ENCODE measurements at places on chromosomes 2 and 18. TPM values are rescaled to one million over a fixed set of nuclear protein-coding genes. Genes with fewer than 3 reads are reported as not detected.

The BBS5 gene
- 13.5 TPM for total RNA-seq

The CRYGC gene
- total RNA-seq = not detected

The CD226 gene
- 5.0 TPM for total RNA-seq

The LYG1 gene
- 21.0 TPM for total RNA-seq

The RBKS gene
- total RNA-seq = 10.3 TPM

The FSHR gene
- total RNA-seq = 0.54 TPM

The NEDD4L gene
- 90.8 TPM for total RNA-seq

The ECEL1 gene
- total RNA-seq = 6.7 TPM

GRCh38 chr2:130336877-130337734 lies 5.6 kb upstream of the IMP4 start:
- peaks cover 6% of the 10 kb centered on the region for H3K36me3 ChIP-seq
- H3K27me3 ChIP-seq = no peaks in the 10 kb centered on the region
- H3K4me1 ChIP-seq = peaks cover 4% of the 10 kb centered on the region
- H3K4me3 ChIP-seq = peak overlapping the region; percentile 35
- H3K27ac ChIP-seq = no peak overlapping the region

DNA sequence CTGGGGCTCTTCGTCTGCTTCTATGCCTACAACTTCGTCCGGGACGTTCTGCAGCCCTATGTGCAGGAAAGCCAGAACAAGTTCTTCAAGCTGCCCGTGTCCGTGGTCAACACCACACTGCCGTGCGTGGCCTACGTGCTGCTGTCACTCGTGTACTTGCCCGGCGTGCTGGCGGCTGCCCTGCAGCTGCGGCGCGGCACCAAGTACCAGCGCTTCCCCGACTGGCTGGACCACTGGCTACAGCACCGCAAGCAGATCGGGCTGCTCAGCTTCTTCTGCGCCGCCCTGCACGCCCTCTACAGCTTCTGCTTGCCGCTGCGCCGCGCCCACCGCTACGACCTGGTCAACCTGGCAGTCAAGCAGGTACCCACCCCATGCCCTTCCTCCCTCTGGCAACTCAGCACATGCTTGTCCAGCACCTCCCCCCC lies 24.2 kb downstream of the STEAP3 start:
- no peaks in the 10 kb centered on the region for H3K4me1 ChIP-seq
- no peak overlapping the region for H3K27ac ChIP-seq
- peak; percentile 63 for DNase-seq
- no peaks in the 10 kb centered on the region for H3K36me3 ChIP-seq
- no peak overlapping the region for H3K4me3 ChIP-seq

DNA sequence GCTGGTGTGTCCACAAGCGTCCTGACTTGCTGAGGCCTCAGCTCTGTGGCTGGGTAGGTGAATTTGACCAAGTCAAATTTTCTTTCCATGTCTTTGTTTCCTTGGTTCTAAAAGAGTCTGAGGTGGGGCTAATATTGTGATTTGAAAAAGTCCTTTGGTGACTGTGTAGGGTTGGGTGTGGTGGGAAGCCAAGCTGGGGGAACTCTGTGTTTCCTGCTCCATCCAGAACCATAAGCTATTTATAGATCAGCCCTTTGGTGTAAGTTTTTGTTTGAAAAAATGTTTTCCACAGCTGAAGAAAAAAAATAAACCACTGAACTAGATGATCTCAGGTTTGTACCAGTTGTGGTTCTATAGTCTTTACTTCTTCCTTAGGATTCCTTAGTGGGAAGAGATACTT lies 462.7 kb downstream of the TGIF1 start:
- no peak overlapping the region for H3K27ac ChIP-seq
- DNase-seq = no peak
- H3K4me3 ChIP-seq = no peak overlapping the region

DNA sequence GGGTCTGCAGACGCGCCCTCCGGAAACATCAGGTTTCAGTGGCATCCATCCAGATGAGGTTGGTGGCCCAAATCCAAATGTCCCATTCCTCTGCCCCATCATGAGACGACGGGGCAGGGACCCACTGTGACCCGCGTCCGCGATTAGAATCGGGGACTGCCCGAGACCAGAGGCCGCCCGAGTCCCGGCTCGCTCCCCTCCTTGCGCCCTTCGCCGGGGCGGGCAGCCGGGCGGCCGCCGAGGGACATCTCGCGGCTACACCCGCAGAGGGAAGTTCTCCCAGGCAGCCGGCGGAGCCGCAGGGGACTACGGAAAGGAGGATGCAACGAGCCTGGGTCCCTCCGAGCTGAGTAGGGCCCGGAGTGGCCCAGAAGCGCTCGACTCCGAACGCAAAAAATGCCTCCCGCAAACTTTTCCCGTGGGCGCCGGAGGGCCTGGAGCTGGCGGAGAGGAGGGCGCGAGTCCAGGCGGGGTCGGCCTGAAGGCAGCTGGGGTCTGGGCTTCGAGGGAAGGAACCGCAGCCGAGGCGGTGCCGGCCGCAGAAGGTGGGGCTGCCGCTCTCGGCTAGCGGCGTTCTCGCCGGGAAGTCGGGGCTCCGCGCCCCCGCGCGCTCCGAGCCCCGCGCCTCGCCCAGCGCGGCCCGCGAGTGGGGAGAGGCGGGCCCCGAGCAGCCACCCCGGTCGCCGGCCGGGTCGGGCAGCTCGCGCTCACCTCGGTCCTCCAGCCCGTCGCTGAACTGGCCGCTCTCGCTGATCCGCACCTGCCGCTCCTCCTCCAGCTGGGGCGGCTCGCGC lies 580 bp downstream of the TMEM163 start:
- no peak overlapping the region for H3K27ac ChIP-seq
- no peaks in the 10 kb centered on the region for H3K36me3 ChIP-seq
- DNase-seq = peak; percentile 50
- peaks cover 35% of the 10 kb centered on the region for H3K27me3 ChIP-seq
- H3K4me3 ChIP-seq = peak overlapping the region; percentile 8

DNA sequence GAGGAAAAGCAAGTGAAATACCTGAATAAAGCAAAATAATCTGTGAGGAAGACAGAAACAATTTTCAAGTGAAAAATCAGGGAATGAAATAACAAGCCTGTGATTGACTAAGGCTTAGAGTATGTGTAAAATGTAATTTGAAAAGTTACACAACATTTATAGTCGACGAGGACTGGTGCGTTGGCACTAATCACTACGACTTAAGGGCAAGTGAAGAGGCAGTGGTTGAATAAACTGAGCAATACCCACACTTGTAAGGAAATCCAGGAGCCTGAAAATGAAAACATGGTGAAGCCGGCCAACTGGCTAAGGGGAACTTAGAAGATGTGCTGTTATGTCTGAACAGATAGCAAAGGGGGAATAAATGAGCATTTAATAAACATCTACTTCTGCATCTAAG lies 13.4 kb downstream of the DOK1 start:
- no peaks in the 10 kb centered on the region for H3K27me3 ChIP-seq
- no peaks in the 10 kb centered on the region for H3K36me3 ChIP-seq
- DNase-seq = no peak
- no peak overlapping the region for H3K4me3 ChIP-seq
- H3K4me1 ChIP-seq = no peaks in the 10 kb centered on the region
- H3K27ac ChIP-seq = no peak overlapping the region

GRCh38 chr18:63062246-63062645 lies 257.3 kb downstream of the BCL2 start:
- H3K36me3 ChIP-seq = no peaks in the 10 kb centered on the region
- no peak overlapping the region for H3K4me3 ChIP-seq
- H3K27me3 ChIP-seq = no peaks in the 10 kb centered on the region
- DNase-seq = no peak

DNA sequence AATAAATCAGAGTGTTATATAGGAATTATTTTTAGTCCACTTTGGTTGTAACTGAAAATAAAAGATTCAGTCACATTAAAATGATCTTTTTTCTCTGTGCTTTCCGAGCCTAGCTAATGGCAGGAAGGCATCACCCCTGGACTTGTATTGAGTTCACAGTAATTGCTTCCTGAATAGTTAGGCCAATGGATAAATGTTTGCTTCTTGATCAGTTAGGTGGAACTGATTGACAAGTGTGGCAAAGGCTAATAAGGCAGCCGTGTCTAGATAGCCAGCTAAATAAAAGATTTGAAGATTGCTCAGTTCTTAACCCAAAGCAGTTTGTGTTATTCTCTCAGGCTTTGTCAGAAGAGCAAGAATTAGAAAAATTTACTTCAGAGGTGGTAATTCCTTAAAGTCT lies 20.8 kb downstream of the FAM171B start:
- no peaks in the 10 kb centered on the region for H3K4me1 ChIP-seq
- no peaks in the 10 kb centered on the region for H3K36me3 ChIP-seq
- H3K27me3 ChIP-seq = no peaks in the 10 kb centered on the region
- no peak overlapping the region for H3K4me3 ChIP-seq
- peak; percentile 48 for DNase-seq

DNA sequence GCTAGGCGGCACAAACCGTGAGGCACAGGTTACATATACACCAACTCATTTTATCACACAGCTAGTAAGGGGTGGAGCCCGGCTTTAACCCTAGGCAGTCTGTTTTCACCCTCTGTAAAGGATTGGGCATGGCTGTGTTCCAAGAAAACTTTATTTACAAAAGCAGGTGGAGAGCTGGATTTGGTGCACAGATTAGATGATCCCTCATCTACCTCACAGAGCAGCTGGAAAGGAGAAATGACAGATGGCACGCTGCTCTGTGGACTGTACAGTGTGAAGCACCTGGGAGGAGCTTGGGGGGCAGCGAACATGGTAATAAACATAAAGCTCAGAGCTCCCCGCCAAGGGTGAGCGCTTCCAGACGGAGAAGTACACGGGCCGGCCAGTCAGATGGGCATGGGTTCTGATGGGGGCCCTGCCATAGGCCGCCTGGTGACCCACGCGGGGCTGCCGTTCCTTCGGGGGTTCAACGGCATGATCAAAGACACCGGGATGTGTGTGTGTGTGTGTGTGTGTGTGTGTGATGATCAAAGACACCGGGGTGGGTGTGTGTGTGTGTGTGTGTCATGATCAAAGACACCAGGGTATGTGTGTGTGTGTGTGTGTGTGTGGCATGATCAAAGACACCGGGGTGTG lies 862 bp upstream of the TMEM177 start:
- peak; percentile 48 for DNase-seq
- no peaks in the 10 kb centered on the region for H3K27me3 ChIP-seq
- H3K36me3 ChIP-seq = peaks cover 7% of the 10 kb centered on the region
- H3K4me3 ChIP-seq = peak overlapping the region; percentile 60
- H3K4me1 ChIP-seq = peaks cover 8% of the 10 kb centered on the region

DNA sequence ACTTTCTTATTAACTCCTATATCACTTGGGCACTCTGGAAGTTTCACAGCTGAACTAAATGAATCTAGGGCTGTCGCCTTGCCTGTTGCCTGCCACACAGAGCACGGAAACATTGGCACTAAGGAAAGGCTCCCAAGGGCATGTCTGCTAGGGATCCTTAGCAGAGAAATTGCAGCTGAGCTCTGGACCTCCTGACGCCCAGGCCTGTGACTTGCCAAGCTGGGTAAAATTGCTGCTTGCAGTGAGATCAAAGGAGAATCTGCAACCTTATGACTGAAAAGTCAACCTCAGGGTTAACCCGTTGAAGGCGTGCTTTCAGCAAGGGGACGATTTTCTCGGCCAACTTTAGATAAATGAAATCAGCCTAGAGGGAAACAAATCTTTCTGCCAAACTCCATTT lies 189.8 kb downstream of the NCK2 start:
- no peak overlapping the region for H3K4me3 ChIP-seq
- DNase-seq = no peak
- H3K27ac ChIP-seq = no peak overlapping the region
- no peaks in the 10 kb centered on the region for H3K27me3 ChIP-seq
- no peaks in the 10 kb centered on the region for H3K4me1 ChIP-seq

GRCh38 chr2:58030771-58031170 lies 15.8 kb upstream of the VRK2 start:
- no peak overlapping the region for H3K27ac ChIP-seq
- no peak overlapping the region for H3K4me3 ChIP-seq
- DNase-seq = no peak
- H3K36me3 ChIP-seq = no peaks in the 10 kb centered on the region
- no peaks in the 10 kb centered on the region for H3K4me1 ChIP-seq

DNA sequence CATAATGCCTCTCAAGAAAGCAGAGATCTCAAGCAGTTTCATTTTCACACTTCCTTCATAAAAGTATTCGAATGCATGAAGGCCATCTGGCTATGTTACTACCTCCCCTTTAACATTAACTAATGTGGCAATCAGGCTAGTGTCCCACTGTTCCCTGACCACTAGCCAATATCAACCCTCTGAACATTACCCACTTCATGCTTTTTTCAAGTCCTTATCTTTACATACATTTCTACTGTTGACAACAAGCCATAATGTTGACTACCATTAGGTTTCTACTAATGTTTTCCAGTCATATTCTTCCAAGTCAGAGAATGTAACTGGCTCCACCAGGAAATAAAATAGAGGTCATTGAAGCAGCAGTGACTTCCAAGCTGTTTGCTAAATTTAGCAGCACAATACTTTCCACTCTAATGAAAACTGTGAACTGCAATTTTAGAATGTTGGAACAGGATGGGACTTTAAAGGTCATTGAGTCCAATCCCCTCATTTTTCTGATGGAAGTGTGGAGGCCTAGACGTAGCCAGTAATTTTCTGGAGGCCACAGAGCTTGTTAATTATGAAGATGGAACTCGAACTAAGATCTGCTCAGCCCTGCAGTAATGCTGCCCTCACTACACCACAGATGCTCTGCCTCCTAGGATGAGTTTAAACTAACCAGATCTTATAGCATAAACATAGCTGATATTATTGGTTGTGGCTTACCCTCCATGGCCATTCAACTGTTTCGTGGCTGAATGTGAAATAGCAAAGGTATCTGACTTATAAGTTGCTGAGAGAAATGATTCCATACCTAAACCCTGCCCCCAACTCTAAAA lies 630 bp upstream of the PPP1R1C start:
- DNase-seq = no peak
- H3K36me3 ChIP-seq = no peaks in the 10 kb centered on the region
- no peaks in the 10 kb centered on the region for H3K4me1 ChIP-seq
- no peaks in the 10 kb centered on the region for H3K27me3 ChIP-seq
- no peak overlapping the region for H3K4me3 ChIP-seq

GRCh38 chr2:219739066-219739465 lies 111.6 kb downstream of the SLC4A3 start:
- no peak for DNase-seq
- no peak overlapping the region for H3K4me3 ChIP-seq
- H3K27ac ChIP-seq = no peak overlapping the region
- no peaks in the 10 kb centered on the region for H3K36me3 ChIP-seq
- H3K27me3 ChIP-seq = no peaks in the 10 kb centered on the region

DNA sequence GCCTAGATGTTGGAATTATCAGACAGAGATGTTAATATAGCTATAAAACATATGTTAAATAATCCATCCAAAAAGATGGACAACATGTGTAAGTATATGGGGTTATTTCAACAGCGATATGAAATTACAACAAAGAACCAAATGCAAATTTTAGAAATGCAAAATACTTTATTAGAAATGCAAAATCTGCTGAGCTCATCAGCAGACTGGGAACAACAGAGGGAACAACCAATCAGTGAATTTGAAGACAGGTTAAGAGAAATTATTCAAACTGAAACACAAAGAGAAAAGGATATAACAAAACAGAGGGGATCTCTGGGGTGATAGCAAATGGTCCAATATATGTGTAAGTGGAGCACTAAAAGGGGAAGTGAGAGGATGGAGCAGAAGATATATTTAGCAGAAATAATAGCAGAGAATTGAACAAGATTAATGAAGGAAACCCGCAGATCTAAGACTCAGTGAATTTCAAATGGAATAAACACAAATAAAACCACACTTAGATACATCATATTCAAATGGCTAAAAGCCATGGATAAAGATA lies 13.5 kb upstream of the HS6ST1 start:
- H3K27ac ChIP-seq = no peak overlapping the region
- no peak for DNase-seq
- H3K4me3 ChIP-seq = no peak overlapping the region
- H3K36me3 ChIP-seq = no peaks in the 10 kb centered on the region
- no peaks in the 10 kb centered on the region for H3K27me3 ChIP-seq

Data from kidney (tissue), 22 donors.